ENCODE measurements at places on chromosomes 11 and 22.

GRCh38 chr11:47626234-47626633 is 16.1 kb downstream of the MTCH2 start:
- DNase-seq, result no peak

- DNase-seq, result peak; percentile 8
Measured at GRCh38 chr11:122843281-122844141, 5.2 kb downstream of the CRTAM start.

GRCh38 chr11:61760946-61761345 is 8.5 kb downstream of the MYRF start:
- no peak for DNase-seq

GRCh38 chr11:555780-556661 is 4.5 kb downstream of the LMNTD2 start:
- no peak for DNase-seq

GRCh38 chr11:44094260-44094868 is 1.1 kb upstream of the EXT2 start:
- peak; percentile 45 for DNase-seq

GRCh38 chr11:32053151-32053888 is 37.6 kb upstream of the RCN1 start:
- DNase-seq, result no peak

DNA sequence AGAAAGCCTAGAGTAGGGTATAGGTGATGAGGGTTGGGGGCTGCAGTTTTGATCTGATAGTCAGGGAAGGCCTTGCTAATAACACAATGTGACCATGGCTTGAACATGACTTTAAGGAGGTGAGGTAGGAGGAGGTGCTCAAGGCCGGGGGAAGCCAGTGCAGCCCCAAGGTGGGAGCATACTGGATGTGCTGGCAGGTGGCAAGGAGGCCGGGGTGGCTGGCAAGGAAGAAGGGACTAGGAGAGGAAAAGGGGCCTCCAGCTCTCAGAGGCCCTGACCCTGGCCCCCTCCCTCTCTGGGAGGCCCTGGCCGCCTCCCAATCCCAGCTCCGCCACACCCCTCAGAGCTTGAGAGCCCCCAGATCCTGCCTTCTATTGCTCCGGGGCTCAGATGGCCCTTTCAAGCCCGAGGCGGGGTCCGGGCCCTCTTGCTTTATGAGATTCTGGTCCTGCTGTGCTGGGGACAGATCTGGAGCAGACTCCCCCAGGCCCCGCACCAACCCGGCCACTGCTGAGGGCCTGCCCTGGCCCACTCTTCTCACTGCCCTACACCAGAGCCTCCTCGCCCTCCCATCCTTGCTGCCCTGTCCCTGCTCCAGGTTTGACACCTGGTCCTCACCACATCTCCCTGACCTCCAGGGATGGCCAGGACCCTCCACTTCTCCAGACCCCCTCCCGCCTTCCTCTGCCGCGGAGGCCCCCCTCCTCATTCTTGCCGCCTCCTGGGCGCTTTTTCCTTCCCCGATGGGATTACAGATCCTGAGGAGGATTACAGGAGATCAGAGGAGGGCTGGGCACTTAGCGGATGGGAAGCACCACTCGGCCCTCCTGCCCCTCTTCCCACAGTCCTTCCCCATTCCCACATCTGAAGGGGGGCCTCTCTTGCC is 1.8 kb downstream of the PITPNM1 start:
- no peak for DNase-seq

DNA sequence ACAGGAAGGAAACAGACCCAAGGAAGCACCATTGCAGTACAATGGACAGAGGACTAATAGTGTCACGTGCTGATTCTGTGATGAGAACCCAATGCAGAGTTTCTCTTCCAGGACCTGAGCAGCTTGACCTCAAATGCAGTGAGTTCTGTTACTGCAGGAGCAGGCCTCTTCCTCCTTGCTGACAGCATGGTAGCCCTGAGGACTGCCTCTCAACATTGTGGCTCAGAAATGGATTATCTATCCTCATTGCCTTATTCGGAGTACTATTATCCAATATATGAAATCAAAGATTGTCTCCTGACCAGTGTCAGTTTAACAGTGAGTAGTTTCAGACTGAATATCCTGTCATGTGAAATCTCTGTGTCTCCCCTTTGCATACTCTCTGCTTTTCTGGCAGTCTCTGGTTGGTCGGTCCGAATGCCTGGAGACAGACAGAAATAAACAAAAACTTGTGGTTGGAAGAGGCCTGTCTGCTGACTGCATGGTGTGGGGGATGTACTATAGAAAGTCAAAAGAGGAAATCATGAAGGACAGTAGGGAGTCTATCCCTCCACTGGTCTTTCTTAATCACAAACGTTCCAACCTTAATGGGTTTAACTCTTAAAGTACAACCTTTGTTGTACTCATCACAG is 6.9 kb upstream of the MS4A14 start:
- peak; percentile 54 for DNase-seq

DNA sequence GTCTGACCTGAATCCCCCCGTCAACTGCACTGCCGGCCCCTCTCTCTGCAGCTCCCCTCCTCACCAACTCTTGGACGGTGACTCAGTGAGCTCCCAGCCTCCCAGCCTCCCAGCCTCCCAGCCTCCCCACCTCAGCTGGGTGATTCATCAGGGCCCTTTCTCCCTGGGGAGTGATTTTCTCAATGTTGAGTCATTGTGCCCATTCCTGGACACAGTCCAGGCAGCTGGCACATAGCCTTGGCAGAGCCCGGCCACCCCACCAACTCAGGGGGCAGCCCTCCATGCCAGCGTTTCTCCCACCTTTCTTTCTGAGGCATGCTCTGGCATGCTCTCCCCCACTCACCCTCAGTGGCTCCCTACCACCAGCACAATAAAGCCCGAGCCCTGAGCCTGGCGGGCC is 30.7 kb downstream of the PDE2A start:
- no peak for DNase-seq

DNA sequence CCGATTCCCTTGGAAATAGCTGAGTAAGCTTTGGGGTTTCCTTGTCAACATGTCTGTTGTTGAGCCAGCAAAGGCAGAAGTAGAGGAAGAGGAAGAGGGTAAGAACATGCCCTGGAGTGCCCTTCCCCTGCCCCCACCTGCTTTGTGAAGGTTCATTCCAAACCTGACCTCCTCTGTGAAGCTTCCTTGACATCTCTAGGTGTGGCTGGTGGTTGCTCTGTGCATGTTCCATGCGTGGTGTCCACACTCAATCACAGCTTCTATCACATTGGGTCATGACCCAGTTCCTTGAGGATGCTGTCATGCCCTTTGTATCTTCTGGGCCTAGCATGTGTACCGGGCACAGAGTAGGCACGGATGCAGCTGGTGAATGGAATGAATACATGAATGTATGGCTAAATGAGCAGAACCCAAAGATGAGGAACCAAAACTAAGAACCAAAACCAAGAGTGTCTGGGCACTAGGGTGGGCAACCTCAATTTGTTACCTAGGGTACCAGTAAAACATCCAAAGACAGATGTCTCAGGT is 23.7 kb upstream of the FXYD6 start:
- DNase-seq, result peak; percentile 67

DNA sequence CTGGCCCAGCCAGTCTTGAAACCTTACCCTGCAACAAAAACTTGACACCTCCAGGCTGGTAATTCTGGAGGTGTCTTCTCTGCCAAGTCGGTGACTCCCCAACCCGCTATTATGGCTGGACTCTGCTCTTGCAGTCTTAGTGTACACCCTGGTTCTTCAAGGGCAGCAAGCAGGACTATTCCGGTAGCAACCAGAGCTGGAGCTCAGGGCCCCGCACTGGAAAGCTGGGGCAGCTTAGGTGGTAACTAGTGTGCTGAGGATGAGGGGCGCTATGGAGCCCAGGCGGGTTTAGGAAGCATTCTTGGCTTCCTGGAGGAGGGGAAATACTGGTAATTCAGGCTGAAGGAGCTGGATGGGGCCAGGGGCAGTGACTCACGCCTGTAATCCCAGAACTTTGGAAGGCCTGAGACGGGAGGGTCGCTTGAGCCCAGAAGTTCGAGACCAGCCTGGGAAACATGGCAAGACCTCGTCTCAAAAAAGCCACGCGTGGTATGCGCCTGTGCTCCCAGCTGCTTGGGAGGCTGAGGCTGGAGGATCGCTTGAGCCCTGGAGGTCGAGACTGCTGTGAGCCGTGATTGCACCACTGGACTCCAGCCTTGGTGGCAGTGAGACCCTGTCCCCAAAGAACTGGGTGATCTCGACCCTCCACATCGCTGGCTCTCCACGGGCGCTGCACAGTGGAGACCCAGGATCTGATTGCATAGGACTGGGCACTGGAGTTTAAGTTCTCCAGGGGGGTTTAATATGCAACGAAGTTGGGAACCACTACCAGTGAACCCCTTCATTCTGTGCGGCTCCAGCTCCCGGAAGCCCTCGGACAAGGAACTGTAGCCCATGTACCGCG is 10.6 kb upstream of the AIFM3 start:
- DNase-seq, result no peak

DNA sequence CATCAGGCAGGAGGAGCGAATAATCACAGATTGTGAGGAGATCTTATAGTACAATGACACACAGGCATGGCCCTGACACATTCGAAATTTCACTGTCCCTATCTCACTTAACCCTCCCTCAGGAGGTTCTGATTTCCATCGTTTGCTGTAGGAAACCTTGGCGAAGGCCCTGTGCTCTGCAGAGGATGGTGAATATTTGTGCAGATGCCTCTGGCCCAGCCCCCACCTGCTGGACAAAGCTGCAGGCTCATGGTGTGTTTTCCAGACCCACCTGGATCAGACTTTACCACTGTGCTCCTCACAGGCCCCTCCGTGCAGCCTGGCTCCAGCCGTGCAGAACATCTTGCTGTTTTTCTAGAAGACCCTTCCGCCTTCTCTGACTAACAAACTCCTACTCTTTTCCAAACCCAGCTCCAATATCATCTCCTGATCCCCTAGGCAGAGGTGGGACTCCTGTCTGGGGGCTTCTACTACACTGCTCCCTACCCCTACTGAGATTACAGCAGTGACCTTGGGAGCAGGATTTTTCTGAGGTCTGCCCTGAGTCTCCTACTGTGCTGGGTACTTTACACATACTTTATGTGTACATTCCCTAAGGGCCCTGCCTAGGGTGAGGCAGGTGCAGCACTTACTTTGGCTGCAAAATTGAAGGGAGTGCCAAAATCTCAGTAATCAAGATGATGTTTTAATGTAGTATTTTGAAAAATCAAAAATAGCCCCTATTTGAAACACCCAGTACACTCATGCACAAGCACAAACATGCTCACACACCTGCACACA is 412.7 kb downstream of the SOX6 start:
- DNase-seq, result no peak

DNA sequence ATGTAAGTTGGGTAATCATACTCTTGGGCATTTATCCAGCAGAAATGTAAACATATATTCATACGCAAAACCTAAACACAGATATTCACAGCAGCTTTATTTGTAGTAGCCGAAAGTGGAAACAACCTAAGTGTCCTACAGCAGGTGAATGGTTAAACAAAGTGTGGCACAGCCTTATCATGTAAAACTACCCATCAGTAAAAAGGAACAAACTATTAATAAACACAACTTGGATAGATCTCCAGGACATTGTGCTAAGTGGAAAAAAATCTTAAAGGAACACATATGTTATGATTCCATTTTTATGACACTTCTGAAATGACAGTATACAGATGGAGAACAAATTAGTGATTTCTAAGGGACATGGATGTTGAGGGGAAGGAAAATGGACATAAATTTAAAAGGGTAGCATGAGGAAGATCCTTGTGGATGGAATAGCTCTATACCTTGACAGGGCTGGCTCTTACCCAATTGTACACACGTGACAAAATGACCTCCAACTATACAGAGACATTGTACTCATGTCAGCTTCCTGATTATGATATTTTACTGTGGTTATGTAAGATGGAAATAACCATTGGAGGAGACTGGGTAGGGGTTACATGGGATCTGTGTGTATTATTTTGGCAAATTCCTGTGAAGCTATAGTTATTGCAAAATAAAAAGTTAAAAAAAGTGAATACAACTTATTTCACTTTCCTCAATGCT is 15.4 kb downstream of the ANO5 start:
- no peak for DNase-seq

GRCh38 chr22:47333625-47334024 is 571.2 kb downstream of the TBC1D22A start:
- DNase-seq, result no peak

GRCh38 chr11:120210626-120211521 is at the start of gene OAF:
OAF (plus strand) TSS chr11:120211032; CDS start chr11:120211280, 248 bp downstream.
- DNase-seq, result peak; percentile 54

Measured in stimulated activated naive B cell treated with anti-CD40 and anti-IgM and Interleukin-4, amounts not matched to agents 10 μg/mL and 1 μg/mL and 100 μg/mL, for 72 hours (primary cell).